SK-N-SH (cell line): ENCODE measurements at places on chromosomes 5 and 9. TPM values are rescaled to one million over a fixed set of nuclear protein-coding genes. Genes with fewer than 3 reads are reported as not detected.

- no peak for DNase-seq
These were observed 86.6 kb upstream of the SARDH start for GRCh38 chr9:133824802-133825186.

GRCh38 chr5:88279584-88279983 is 10.9 kb upstream of the TMEM161B start:
- no peak for DNase-seq

DNA sequence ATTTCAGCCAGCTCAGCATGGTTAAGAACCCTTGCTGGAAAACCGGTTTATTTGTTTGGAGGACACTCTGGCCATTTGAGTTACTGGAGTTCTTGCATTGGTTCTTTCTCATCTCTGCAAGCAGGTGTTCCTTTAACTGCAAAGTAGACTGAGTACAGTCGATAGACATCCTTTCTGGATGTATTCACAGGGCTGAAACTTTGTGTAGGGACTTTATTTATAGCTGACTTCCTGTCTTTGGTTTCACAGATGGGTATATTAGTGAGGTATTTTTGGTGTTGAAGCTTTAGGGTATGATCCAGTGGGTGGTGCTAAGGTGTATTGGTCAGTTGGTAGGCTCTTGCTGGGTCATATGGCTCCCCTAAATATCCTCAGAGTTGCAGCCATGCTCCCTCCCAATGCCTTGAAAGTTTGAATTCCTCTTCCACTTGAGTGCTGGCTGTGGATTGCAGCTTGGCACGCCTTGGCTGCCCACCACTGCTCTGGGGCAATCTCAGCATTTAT is 666.0 kb upstream of the COX7C start:
- DNase-seq = no peak

DNA sequence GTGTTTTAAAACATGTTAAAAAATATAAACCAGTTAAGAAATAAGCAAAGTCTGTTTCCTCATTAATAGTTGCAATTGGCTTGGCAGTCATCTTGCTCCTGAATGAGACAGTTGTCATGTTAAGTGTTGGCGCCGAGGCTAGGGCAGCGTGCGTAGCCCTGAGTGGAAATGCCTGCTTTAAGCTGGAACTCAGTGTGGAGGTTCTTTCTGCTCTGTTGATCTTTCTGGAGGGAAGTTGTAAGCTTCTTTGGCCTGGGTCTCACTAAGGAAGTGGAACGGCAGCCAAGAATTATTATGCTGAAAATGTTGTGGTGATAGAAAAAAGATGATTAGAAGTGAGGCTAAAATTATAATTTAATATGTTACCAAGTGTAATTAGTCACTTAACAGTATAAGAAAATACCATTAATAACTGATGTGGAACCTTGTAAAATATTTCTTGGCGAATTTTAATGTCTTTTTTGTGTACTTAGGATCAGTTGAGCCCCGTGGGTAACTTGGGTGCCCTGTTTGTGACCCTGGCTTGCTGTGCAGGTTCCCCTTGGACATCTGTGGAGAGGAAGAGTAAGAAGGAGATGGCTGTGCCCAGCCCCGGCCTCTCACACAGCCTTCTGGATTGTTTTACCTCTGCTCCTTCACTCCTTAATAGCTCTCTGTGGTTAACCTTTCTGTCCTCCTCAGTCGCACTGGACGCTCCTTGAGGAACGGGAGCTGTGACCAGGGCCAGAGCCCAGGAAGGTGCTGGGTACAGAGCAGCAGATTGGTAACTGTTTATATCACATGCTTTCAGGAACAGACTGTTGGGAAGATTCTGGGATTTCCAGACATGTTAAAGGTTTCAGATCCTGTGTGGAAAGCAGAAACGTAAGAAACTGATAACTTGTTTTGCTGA is 31.0 kb downstream of the PCBD2 start:
- no peak for DNase-seq

The MSMP gene
- 1.2 TPM in 2 replicates for polyA plus RNA-seq

The SNCB gene
- polyA plus RNA-seq = 0.15 and 0.33 TPM in 2 replicates

DNA sequence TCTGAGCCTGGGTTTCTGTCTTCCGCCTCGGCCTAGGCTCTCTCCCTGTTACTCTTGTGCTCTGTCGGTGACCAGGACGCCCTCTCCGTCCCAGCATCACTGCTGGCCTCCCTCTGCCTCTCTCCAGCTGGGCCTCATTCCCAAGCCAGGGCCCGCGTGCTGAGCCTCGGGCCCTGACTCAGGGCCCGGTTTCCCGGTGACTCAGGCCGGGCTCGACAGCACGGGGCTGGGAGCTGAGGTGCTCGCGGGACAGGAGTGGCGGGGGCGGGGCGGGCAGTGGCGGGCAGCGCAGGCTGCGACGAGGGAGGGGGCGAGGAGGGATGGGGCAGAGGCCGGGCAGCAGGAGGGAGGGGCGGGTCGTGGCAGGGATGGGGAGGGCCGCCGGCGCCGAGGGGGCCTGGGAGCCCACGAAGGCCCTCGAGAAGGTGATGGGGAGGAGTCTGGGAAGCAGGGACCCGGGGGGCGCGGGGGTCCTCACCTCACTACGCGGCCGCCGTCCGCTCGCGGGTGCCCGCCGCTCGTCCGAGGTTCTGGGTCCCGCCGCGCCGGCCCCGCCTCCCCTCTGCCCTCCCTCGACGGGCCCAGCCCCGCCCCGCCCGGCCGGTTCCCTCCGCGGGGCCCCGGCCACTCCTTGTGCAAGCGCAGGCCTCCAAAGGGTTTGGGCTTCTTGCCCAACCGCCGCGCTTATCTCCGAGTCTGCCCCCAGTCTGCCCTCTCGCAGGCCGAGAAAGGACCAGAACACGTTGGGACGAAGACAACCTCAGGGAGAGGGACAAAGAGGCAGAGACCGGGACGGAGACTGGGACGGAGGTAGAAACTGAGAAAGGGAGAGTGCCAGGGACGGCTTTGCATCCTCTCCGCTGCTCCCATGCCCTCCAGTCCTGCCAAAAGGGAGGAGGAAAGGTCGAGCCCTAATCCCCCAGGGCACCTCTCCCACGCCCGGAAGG is at the start of gene ARAP3:
TSS of gene ARAP3 (minus strand) at position 536 of the 947 bp plus-strand sequence. CDS start 1,744 bp downstream, outside the sequence.
- peak; percentile 91 for DNase-seq

- DNase-seq = no peak
These were observed 223.7 kb downstream of the PAPPA start for GRCh38 chr9:116377179-116377798.

The MIGA2 gene
- polyA plus RNA-seq = 21.2 and 26.4 TPM in 2 replicates

- no peak for DNase-seq
These were observed 1266.7 kb downstream of the MAT2B start for GRCh38 chr5:164772122-164772521.

- no peak for DNase-seq
These were observed 3.3 kb downstream of the SLC46A2 start for GRCh38 chr9:112887381-112887780.

The FOXD4L3 gene
- polyA plus RNA-seq = 0.06 and 0.10 TPM in 2 replicates

- DNase-seq = no peak
These were observed 1.1 kb upstream of the ORM1 start for GRCh38 chr9:114321759-114322158.

DNA sequence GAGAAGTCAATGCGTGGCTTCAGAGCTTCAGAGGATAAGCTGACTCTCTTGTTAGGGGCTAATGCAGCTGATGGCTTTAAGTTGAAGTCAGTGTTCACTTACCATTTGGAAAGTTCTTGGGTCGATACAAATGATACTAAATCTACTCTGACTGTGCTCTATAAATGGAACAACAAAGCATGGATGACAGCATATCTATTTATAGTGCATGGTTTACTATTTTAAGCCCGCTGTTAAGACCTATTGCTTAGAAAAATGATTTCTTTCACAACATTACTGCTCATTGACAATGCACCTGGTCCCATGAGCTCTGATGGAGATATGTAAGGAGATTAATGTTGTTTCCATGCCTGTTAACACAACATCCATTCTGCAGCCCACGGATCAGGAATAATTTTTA is 435.7 kb downstream of the MAT2B start:
- DNase-seq = no peak

- no peak for DNase-seq
These were observed 564.6 kb upstream of the DMAC1 start for GRCh38 chr9:8364026-8364752.

- no peak for DNase-seq
These were observed 63.6 kb downstream of the CEP120 start for GRCh38 chr5:123359454-123360200.

DNA sequence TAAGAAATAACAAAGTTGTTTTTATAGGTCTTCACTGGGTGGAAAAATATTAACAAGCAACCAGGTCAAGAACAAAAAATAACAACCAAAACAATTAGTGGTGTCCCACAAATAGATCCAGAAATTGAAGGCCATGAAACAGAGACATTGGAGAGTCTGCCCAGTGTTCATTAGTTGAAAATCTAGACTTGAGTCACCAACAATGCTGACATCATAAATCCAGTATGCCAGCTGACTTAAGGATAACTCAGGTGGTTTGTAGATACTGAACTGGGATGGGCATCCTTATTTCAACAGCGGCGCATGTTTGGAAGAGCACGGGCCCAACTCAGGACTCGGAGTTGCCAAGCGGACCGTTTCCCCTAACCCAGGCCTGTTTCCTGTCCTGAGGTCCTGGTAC is 80.7 kb upstream of the TNFAIP8 start:
- no peak for DNase-seq

DNA sequence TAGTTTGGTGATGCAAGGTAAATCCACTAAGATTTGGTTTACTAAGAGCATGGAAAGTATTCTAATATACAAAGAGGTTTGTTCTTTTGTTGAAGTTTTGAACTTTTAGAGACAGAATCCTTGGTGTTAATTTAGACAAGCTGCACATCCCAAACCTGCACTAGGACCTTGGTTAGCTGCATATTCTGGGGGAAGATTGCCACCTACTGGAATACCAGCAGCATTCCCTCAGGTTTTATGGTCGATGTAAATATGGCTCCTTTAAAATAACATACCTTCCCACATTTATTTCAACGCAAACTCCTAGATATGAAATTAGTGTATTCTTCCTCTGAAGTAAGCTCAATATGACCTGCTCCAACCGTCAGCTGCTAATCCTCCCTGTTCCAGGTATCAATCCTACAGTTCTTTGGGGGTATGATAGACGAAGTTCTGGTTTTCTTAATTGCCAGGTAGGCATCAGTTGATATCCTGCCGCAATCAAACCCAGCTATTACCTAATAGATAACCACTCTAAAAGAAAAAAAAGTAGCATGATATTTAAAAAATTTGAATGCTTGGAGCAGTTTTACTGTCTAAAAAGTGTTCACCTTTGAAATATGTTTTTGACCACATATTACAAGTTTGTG is 624.1 kb downstream of the ISL1 start:
- peak; percentile 44 for DNase-seq

DNA sequence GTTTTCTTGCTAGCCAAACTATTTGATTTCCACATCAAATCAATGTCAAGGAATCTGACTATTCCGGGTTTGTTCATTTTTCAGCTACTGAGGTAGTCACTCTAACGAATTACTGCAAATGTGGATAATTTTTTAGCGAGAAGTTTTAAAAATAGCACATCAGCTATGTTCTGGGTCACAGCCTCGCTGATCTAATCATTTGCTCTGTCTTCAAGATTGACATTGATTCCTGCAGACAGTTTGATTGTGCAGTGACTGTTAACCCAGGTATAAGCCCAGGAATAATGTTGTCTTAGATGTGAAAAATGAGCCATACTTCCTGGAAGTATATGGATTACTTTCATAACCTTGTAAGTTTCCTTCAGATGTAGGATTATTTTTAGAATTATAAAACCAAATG is 175.1 kb downstream of the BAAT start:
- DNase-seq = no peak

DNA sequence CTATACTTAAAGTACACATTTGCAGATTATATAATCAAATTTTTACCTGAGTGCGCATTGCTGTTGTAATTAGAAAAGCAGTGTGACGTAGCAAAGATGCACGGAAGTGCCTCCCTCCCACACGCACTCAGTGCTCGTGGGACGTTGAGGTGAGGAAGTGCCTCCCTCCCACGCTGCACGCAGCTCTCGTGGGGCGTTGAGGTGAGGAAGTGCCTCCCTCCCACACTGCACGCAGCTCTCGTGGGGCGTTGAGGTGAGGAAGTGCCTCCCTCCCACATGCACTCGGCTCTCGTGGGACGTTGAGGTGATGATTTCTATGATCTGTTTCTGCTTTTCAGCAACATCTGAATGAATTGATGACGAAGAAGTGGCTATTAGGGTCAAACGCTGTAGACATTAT is 21.0 kb downstream of the EXOC3 start:
- no peak for DNase-seq

The C5orf34 gene
- polyA plus RNA-seq = 2.9 and 3.5 TPM in 2 replicates

DNA sequence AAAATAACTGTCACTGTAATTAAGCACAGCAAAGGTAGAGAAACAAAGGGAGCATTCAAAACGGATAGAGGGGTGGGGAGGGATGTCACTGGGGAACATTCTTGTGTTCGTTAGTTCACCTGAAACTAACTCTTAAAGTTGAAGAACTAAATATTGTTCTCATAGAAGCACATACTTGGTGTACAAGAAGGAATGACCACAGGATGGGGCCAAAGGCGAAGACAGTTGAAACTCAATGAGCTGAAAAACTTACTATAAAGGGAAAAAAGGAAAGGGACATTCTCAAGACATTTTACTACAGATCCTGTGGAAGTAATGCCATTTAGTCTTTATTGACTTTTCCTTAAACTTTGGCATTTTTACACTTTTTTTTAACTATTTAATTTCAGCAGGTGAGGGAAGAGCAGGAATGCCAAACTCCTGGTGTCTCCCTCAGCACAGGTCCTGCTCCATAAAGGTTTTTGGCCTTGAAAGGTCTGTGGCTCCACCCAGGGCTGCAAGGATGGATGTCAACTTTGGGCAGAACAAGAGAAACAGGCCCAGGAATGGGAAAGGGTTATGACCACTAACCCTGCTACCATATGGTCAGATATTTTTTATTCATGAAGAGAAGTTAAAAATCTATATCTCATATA is 197.6 kb upstream of the RASA1 start:
- no peak for DNase-seq

DNA sequence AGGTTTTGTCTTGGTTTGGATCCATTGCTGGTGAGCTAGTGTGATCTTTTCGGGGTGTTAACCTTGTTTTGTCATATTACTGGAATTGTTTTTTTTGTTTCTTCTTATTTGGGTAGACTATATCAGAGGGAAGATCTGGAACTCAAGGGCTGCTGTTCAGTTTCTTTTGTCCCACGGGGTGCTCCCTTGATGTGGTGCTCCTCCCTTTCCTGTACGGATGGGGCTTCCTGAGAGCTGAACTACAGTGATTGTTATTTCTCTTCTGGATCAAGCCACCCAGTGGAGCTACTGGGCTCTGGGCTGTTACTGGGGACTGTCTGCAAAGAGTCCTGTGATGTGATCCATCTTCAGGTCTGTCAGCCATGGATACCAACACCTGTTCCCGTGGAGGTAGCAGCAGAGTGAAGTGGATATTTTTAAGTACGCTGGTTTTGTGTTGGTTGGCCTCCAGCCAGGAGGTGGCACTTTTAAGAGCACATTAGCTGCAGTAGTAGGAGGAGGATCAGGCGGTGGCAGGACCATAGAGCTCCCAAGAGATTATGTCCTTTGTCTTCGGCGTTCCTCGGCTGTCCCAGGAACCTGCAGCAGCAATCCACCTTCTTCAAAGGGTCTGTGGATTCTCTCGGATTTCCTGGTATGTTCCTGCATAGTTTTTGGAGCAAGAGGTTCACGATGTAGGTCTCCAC is 27.2 kb downstream of the SCAMP1 start:
- no peak for DNase-seq

GRCh38 chr5:175887463-175887862 is 16.1 kb downstream of the CPLX2 start:
- peak; percentile 60 for DNase-seq
